Vein endothelial cell (primary cell): ENCODE measurements at places on chromosomes 13 and 19. TPM values are rescaled to one million over a fixed set of nuclear protein-coding genes. Genes with fewer than 3 reads are reported as not detected.

Gene OR7C1
- total RNA-seq: not detected in 2 replicates

Gene LHB
- 0.48 TPM in 1 of 2 replicates, not detected in the other for total RNA-seq

Gene ZNF536
- not detected in 2 replicates for total RNA-seq

Gene LRRC8E
- 1.1 and 1.3 TPM in 2 replicates for total RNA-seq

Gene ZIC5
- total RNA-seq: under 0.01 TPM in 1 of 2 replicates, not detected in the other

Gene ZNF844
- 1.6 and 4.2 TPM in 2 replicates for total RNA-seq

Gene ZNF723
- not detected in 2 replicates for total RNA-seq

Gene ADGRE2
- not detected in 2 replicates for total RNA-seq

Gene VSTM2B
- total RNA-seq: not detected in 2 replicates

Gene CLC
- not detected in 2 replicates for total RNA-seq

Gene ATCAY
- total RNA-seq: not detected in 2 replicates

Gene TEX101
- not detected in 2 replicates for total RNA-seq

Gene ZNF610
- 2.9 and 3.3 TPM in 2 replicates for total RNA-seq

Gene TEKTIP1
- not detected in 2 replicates for total RNA-seq

Gene SIGLEC12
- not detected in 2 replicates for total RNA-seq

Gene IGFL2
- total RNA-seq: not detected in 2 replicates

Gene USPL1
- total RNA-seq: 16.7 and 22.8 TPM in 2 replicates

Gene LRRC63
- 0.10 TPM in 1 of 2 replicates, not detected in the other for total RNA-seq

Gene DMKN
- total RNA-seq: not detected in 2 replicates

Gene ANKLE1
- total RNA-seq: 0.96 and 1.3 TPM in 2 replicates

Gene HMG20B
- total RNA-seq: 83.5 and 111 TPM in 2 replicates

Gene PSPN
- 0.98 and 1.2 TPM in 2 replicates for total RNA-seq

Gene ZNF14
- 5.2 and 5.5 TPM in 2 replicates for total RNA-seq

Gene ZNF730
- 0.33 and 2.9 TPM in 2 replicates for total RNA-seq

Gene GFY
- total RNA-seq: not detected in 2 replicates

Gene CEACAM20
- 0.10 and 0.33 TPM in 2 replicates for total RNA-seq

Gene SULT2A1
- not detected in 2 replicates for total RNA-seq

Gene OR10H1
- total RNA-seq: not detected in 2 replicates

Gene IFI30
- total RNA-seq: 0.48 TPM in 1 of 2 replicates, not detected in the other

Gene SLC17A7
- total RNA-seq: not detected in 2 replicates
